AG09319 (cell line): ENCODE measurements at places on chromosomes 7 and 10.

GRCh38 chr7:52168085-52168484 lies 851.5 kb upstream of the COBL start:
- DNase-seq, result no peak

DNA sequence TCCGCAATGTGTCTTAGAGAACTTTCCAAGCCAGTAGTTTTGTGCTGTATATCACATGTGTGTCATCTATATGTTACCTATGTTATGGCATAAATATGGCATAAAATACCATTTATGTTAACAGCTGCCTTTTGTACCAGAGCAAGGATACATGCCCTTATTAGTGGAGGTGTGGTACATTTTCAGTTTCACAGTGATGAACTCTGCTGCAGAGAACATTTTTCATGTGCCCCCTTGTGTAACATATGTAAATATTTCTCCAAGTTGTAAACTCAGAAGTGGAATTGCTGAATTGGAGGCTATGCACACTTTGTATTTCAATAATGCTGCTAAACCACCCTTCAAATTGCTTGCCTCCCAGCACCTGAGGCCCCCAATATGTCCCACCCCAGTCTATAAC lies 31.9 kb upstream of the CRHR2 start:
- DNase-seq, result no peak

DNA sequence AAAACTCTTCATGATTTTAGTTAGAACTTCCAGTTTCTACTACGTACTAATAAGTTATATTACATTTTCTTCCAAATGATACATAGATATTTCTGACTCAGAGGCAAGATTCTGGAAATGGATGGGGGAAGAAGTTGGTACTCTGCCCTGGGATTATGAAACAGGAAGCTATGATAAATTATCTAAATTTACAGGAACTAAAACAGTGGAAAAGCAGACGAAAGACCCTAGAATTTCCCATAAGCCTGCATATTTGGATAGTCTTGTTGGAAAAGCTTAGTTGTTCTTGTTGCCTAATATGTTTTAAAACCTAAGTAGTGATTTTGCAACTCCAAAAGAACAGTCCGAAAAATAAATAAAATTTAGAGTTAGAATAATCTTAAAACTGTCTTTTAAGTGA lies 21.8 kb downstream of the CFAP69 start:
- peak; percentile 39 for DNase-seq

DNA sequence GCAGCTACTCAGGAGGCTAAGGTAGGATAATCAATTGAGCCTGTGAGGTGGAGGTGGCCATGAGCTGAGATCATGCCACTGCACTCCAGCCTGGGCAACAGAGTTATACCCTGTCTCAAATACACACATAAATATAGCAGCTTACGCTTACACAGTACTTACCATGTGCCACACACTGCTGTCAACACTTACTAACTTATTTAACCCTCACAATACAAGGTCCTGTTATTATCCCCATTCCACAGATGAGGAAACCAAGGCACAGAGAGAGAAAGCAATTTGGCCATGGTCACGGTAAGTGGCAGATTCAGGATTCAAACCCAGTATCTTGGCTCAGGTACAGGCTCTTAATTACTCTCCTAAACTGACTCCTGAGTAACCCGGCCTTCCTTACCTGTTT lies 19.1 kb downstream of the DLG5 start:
- no peak for DNase-seq

- DNase-seq, result no peak
Measured at GRCh38 chr7:13542451-13542850, 447.0 kb downstream of the ETV1 start.

DNA sequence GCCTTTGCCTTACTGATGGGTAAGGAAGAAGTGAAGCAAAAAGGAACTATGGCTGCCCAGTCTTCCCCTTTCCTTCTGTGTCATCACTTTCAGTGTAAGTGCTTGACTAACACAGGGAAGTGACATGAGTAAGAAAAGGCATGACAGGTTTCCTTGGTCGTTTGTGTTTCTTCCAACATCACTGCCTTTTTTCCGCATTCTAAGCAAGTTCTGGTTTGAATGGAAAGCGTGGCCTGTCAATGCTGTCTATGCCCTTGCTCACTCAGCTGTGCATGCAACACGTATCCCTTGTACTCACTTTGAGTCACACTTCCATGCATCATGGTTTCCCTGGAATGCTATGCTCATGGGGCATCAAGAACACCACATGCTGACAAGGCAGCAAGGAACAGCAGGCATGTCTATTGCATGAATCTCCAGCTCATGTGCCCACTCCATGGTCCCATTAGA lies 111.8 kb downstream of the OAT start:
- DNase-seq, result no peak
